A673 (cell line): ENCODE measurements at places on chromosomes 7 and 10. TPM values are rescaled to one million over a fixed set of nuclear protein-coding genes. Genes with fewer than 3 reads are reported as not detected.

DNA sequence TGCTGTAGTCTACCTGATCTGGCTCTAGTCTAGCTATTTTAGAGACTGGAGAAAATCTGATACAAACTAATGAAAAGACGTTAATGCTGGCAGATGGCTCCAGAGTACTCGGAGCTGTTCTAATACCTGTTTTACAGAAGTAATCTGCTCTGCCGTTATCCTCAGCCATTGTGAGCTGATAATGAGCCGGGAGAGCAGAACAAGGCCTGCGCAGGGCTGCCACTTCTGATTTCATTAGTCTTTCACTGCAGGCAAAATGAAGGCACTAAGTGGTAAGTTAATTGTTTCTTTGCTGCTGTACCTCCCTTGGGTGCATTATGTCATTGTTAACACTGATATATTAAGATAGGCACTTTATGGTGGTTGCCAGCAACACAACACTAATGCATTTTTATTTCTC, 456.4 kb upstream of the PFKP start:
- no peak for DNase-seq

GRCh38 chr7:116496653-116497052, 2.9 kb upstream of the CAV2 start:
- no peak for DNase-seq

- no peak for DNase-seq
Observed at GRCh38 chr10:71648933-71649320, 70.7 kb downstream of the C10orf105 start.

DNA sequence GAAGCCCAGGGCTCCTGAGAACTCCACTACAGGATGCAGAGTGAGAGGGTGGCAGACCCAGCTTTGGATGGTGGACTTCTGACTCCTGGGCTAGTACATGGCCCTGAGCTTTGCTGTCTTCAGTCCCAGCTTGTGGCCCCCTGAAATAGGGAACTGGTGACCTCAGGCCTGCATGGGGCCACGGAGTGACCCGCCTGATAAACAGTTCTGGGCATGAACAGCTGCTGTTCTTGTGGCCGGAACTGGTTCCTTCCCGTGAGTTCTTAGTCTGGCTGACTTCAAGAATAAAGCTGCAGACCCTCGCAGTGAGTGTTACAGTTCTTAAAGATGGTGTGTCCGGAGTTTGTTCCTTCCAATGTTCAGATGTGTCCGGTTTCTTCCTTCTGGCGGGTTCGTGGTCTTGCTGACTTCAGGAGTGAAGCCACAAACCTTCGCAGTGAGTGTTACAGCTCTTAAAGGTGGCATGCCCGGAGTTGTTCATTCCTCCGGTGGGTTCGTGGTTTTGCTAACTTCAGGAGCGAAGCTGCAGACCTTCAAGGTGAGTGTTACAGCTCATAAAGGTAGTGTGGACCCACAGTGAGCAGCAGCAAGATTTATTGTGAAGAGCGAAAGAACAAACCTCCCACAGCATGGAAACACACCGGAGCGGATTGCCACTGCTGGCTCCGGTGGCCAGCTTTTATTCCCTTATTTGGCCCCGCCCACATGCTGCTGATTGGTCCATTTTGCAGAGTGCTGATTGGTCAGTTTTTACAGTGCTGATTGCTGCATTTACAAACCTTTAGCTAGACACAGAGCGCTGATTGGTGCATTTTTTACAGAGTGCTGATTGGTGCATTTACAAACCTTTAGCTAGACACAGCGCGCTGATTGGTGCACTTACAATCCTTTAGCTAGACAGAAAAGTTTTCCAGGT, 268.0 kb downstream of the ZEB1 start:
- no peak for DNase-seq

Gene HSPB1
- 354 and 375 TPM in 2 replicates for total RNA-seq

Gene NXPH1
- total RNA-seq, result not detected in 2 replicates
